ENCODE measurements at places on chromosomes 13 and 19. TPM values are rescaled to one million over a fixed set of nuclear protein-coding genes. Genes with fewer than 3 reads are reported as not detected.

The ZNF560 gene
- not detected for total RNA-seq

The C1QTNF9B gene
- total RNA-seq, result not detected

The TMEM190 gene
- total RNA-seq, result not detected

The POLRMT gene
- total RNA-seq, result 41.4 TPM

The OR10H1 gene
- not detected for total RNA-seq

The SPART gene
- 85.0 TPM for total RNA-seq

The TBC1D17 gene
- 34.8 TPM for total RNA-seq

The RTBDN gene
- not detected for total RNA-seq

The GPC6 gene
- total RNA-seq, result 30.6 TPM

The HIPK4 gene
- total RNA-seq, result 0.22 TPM

The ZNF90 gene
- total RNA-seq, result 2.0 TPM

The SIGLEC14 gene
- total RNA-seq, result 0.98 TPM

The YIF1B gene
- 14.5 TPM for total RNA-seq

The VSTM2B gene
- total RNA-seq, result not detected

The PSG1 gene
- 0.16 TPM for total RNA-seq

The GSX1 gene
- not detected for total RNA-seq
